Epithelial cell of umbilical artery (primary cell): ENCODE measurements at places on chromosomes 7 and 10. TPM values are rescaled to one million over a fixed set of nuclear protein-coding genes. Genes with fewer than 3 reads are reported as not detected.

The GPR15LG gene
- total RNA-seq, result not detected in 2 replicates

The VSTM4 gene
- total RNA-seq, result under 0.01 and 0.32 TPM in 2 replicates

The BMPER gene
- 0.32 and 0.46 TPM in 2 replicates for total RNA-seq

The NPSR1 gene
- not detected in 2 replicates for total RNA-seq

The GPER1 gene
- total RNA-seq, result 0.32 TPM in 1 of 2 replicates, not detected in the other

The FKBP6 gene
- not detected in 2 replicates for total RNA-seq

The SPDYE5 gene
- not detected in 2 replicates for total RNA-seq

The HYAL4 gene
- total RNA-seq, result not detected in 2 replicates

The IRF5 gene
- 0.32 and 1.7 TPM in 2 replicates for total RNA-seq

The EPC1 gene
- 10.6 and 14.0 TPM in 2 replicates for total RNA-seq

The TUBGCP2 gene
- 29.0 and 42.6 TPM in 2 replicates for total RNA-seq

The TRPV5 gene
- total RNA-seq, result not detected in 2 replicates

The HOXA7 gene
- total RNA-seq, result 1.4 and 1.9 TPM in 2 replicates

The GCK gene
- total RNA-seq, result 0.15 and 1.3 TPM in 2 replicates

The GPRIN2 gene
- total RNA-seq, result not detected in 2 replicates

The CHST3 gene
- 8.4 and 11.9 TPM in 2 replicates for total RNA-seq

The WIPF3 gene
- total RNA-seq, result not detected in 2 replicates

The VWDE gene
- total RNA-seq, result 0.65 and 1.7 TPM in 2 replicates

The GDF10 gene
- under 0.01 and 0.30 TPM in 2 replicates for total RNA-seq
